BJ (cell line): ENCODE measurements at places on chromosomes 2 and 18.
A peak's percentile ranks its signal among the peaks of the same experiment; 100 is the strongest.

- DNase-seq, result no peak
Measured at GRCh38 chr2:216415541-216415940, 3.3 kb downstream of the SMARCAL1 start.

- no peak for DNase-seq
Measured at GRCh38 chr2:127651971-127652550, 6.1 kb downstream of the GPR17 start.

DNA sequence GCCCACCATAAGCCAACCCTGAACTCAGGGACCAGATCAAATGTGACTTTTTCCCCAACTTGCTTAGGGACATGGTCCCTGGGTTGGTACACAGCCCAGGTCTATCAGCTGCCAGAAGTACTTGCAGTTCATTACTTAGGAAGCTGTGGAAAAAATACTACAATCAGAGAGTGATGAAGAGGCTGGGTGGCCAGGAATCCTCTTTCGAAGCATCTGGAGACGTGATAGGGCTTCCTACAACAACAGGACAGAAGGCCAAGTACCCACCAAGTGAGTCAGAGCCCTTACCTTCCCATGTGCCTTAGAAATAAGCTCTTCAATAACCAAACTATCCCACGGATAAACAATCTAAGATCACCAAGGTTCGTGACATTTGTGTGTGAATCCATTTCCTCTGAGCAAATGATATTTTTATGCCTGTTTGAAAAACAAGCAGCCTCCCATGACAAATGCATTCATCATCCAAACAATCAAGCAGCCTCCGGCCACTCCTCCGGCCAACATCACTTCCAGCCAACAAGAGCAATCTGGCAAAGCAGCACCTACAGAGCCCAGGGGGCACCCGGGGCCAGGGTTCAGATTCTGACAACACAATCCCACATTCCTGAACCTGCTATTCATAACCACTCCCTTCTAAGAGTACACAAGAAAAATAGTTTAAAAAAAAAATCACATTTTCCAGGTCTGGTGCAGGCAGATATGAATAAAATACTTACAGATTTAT is 26.4 kb downstream of the TBC1D8 start:
- peak; percentile 97 for DNase-seq

DNA sequence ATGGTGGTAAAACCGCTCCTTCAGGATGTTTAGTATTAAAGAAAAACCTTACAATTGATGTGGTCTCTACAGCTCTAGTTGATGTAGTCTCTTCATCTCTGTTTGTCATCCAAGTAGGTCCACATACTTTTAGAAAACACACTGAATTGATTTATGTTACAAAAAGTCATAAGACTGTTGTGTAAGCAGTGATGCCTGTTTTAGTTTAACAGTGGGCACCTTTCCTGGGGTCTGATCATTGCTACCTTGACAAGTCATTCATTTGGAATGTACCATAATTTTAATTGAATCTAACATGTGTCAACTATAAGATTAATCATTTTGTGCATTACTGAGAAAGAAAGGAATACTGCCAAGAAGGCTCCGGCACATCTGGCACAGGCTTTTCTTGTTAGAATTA is 34.3 kb downstream of the GIGYF2 start:
- DNase-seq, result peak; percentile 8
